ENCODE measurements at places on chromosomes 5 and 9.

DNA sequence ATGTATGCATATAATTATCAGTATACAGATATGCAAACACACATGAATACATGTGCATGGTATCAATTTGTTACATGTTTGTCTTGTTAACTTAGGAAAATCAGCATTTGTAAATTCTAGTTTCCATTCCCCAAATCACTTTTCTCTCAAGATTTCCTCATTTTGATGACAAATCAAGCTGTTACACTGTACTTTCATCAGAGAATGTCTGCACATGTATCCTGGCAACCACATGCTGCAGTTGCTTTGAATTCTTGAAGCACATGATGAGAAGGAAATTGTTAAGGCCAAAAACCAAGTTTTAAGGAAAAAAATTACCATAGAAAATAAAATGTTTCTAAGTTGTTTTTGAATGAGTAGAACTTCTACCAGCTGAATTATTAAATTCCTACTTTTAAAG is 1834.5 kb downstream of the EFNA5 start:
- DNase-seq = no peak

DNA sequence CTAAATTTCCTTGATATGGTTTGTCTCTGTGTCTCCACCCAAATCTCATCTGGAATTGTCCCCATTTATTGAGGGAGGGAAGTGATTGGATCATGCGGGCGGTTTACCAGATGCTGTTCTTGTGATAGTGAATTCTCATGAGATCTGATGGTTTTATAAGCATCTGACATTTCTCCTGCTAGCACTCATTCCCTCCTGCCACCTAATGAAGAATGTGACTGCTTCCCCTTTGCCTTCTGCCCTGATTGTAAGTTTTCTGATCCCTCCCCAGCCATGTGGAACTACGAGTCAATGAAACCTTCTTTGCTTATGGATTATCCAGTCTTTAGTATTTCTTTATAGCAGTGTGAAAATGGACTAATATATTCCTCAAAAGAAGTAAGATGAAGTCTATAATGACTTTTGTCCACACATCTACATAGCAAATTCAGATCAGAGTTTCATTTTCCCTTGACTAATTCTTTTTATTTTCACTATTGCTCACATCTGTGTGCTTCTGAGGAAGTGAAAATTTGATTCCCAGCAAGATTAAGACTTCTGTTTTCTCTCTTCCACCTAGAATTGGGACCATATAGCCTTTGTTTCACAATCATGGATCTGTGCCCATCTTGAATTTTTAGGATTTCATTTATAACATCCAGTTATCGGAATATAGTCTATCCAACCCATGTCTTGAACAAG is 393.5 kb downstream of the DMAC1 start:
- DNase-seq = no peak

DNA sequence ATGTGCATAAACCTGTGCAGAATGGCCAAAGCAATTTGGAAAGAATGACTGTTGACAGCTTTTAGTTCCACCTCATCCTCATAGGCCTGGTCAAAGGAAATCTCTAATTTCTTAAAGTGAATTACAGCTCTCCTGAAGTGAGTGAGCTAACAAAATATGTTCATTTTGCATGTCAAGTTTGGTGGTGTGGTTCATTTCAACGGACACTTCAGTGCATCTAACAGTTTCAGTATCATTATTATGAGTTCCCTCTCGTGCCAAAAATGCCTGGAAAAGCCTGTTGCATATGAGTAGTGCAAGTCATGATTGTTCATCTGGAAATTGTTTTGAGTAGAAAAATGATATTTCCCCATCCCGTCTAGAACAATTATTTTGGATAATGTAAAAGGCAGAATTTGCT is 53.2 kb upstream of the HMHB1 start:
- DNase-seq = no peak

- peak; percentile 98 for DNase-seq
Measured at GRCh38 chr9:136849038-136849959, at the start of gene PHPT1. TSS of gene PHPT1 (plus strand) at chr9:136849409. CDS start at chr9:136849431, 22 bp downstream.

- DNase-seq = no peak
Measured at GRCh38 chr5:157570531-157571200, 4.9 kb downstream of the ADAM19 start.

DNA sequence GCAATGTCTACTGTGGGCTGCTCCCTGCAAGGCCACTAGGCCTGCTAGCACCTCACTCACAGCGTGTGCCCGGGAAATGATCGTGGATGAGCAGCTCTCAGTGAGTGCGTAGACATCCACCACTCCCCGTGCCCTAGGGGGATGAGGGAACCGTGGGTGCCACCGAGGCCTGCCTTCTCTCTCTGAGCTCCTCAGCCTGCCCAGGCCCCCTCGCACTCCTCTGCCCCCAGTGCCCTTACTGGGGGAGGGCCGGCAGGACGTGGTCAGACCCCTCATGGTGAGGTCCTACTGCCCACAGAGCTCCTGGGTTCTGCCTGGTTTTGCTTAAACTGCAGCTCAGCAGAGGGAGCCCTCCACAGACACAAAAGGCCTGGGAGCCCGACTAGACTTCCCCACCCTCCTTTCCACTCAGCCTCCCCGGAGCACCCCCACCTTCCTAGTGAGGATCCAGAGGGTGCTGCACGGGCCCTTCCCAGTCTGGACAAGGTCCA is 220.0 kb downstream of the CACNA1B start:
- peak; percentile 25 for DNase-seq

GRCh38 chr9:134346151-134346550 is 19.9 kb downstream of the RXRA start:
- no peak for DNase-seq

DNA sequence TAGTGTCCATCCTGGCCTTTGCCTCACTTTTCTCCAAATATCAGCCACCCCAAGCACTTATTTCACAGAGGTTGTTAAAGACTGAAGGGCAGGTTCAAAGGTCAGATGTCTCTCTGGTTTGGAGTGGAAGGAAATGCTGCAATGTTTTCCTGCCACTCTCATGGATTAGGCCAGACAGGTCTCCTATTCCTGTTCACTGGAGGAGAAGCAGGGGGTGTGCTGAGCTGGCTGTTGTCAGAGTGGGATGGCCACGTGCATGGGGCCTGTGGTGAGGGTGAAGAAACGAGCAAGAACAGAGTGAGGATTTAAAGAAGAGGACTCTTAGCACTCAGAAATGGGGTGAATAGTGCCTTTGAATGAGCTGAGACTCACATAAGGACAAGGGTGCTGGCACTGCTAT is 6.7 kb downstream of the TMEM8B start:
- no peak for DNase-seq

DNA sequence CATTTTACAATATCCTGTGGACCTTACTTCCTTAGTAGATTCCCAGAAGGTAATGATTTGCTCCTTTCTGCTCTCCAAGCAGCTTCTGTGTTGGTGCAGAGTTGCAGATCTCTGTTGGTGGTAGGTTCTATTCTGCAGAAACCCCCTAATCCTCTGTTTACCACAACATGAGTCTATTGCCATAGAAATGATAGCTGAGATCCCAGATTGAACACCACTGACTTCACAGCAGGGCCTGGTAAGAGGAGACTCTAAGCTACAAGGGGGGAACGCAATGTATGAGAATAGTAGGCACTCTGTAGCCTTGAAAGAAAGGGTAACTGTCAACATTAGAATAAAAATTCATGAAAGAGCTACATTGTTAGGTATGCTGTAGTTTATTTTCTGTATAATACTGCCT is 59.5 kb downstream of the MUSK start:
- DNase-seq = no peak

DNA sequence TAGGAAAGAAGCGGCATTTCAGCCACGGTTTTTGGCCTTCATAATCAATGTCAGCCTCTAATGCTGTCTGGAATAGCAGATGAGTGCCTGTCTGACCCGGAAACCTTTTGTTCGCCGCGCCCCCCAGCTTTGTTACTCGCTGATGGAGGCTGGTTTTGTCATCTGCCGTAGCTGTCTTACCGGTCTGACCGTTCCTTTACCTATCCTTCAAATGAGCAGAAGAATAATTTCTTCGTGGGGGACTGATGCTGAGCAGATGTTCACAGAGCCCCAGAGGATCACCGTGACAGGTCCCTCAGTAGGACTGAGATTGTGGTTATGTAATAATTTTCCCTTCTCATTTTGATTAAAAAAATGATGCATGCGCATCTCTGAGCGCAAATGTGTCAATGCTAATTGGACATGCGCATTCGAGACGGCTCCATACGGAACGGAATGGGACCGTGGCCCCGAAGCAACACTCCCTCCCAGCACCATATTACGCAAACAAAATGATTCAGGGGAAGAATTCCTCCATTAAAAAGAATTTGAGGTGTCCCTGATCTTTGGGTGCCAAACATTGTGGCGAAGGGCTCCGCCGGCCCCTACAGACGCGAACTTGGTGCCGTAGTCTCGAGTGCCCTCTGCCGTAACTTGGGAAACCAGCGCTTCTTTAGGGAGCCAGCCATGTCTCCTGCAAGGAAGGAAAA is 27.6 kb downstream of the TLX3 start:
- no peak for DNase-seq
